ENCODE measurements at places on chromosomes 12 and 14.

- no peak for DNase-seq
Measured at GRCh38 chr12:57781801-57782200, 786 bp upstream of the TSFM start.

DNA sequence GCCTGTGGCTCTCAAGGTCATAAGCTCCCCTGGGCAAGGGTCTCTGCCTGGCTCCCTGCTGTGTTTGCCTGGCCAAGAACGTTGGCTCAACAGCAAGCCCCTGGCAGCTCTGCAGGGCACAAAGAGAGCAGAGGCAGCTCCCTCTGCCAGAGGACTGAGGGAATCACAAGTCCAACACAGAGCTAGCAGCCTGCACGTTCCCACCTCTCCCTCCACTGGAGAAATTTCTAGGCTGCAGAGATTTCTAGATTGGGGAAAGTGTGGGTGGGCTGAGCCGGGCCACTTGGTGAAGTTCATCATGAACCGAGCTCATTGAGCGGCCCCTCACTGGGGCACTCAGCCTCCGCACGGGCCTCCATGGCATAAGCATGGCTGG, 19.8 kb downstream of the ZFYVE21 start:
- DNase-seq, result peak; percentile 46

GRCh38 chr12:108689314-108690190, 41.8 kb downstream of the CORO1C start:
- no peak for DNase-seq

DNA sequence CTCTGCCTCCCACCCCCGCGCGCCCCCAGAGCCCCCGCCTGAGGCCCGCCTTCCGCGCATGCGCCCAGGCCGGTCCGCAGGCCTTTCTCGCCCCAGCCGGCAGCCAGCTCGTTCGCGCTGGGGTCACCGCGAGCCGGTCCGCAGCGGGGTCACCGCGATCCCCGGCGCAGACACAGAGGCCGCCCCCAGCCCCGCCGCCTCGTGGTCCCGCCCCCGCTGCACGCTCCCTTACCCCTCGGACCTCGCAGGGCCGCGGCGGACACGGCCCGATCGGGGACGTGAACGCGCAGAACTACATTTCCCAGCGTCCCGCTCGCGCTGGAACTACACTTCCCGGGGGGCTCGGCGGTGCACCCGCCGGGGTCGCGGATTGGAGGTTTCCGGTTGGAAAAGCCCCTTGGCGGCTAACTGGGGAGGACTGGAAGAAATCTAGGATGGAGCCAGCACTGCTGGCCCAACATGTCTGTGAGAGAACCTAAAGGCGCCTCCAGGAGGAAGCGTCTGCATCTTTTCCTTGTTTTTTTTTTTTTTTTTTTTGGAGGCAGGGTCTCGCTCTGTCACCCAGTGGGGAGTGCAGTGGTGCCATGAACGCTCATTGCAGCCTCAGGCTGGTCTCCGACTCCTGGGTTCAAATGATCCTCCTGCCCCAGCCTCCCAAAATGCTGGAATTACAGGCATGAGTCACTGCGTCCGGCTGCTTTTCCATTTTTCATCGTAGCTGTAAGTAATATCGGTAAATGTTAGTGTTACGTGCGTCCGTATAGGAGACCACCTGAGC, at the start of gene ZNF605:
Gene ZNF605, minus strand, starts transcription at position 296 of the 778 bp plus-strand sequence. CDS start 10,671 bp downstream, outside the sequence.
- DNase-seq, result peak; percentile 95

DNA sequence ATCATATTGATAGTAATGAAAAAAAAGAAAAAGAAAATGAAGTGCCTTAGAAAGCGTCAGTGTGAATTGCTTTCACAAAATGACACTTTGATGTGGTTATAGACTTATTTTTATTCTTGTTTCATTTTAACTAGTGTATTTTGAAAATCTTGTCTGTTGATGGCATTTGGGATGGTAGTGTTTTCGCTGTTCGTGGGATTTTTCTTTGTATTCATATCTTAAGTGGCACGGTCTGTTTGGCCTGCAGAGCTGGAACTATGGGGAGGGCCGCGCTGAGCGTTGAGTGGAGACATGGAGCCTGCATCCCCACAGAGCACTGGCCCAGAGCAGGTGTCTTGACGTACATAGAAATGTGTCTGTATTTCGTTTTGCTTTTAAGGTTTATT, 61.6 kb downstream of the WDR20 start:
- DNase-seq, result no peak

- DNase-seq, result no peak
Measured at GRCh38 chr12:91316907-91317269, 134.3 kb upstream of the DCN start.
